ENCODE measurements at places on chromosomes 2 and 18. TPM values are rescaled to one million over a fixed set of nuclear protein-coding genes. Genes with fewer than 3 reads are reported as not detected.

PTMA gene
- 409 TPM for total RNA-seq

NEB gene
- 6.2 TPM for total RNA-seq

LYG2 gene
- total RNA-seq, result not detected

TLX2 gene
- total RNA-seq, result not detected

UPP2 gene
- not detected for total RNA-seq

GCG gene
- total RNA-seq, result not detected

TUBA4B gene
- not detected for total RNA-seq

GAL3ST2 gene
- not detected for total RNA-seq

GEN1 gene
- 2.4 TPM for total RNA-seq

CENPO gene
- 2.9 TPM for total RNA-seq

DNA sequence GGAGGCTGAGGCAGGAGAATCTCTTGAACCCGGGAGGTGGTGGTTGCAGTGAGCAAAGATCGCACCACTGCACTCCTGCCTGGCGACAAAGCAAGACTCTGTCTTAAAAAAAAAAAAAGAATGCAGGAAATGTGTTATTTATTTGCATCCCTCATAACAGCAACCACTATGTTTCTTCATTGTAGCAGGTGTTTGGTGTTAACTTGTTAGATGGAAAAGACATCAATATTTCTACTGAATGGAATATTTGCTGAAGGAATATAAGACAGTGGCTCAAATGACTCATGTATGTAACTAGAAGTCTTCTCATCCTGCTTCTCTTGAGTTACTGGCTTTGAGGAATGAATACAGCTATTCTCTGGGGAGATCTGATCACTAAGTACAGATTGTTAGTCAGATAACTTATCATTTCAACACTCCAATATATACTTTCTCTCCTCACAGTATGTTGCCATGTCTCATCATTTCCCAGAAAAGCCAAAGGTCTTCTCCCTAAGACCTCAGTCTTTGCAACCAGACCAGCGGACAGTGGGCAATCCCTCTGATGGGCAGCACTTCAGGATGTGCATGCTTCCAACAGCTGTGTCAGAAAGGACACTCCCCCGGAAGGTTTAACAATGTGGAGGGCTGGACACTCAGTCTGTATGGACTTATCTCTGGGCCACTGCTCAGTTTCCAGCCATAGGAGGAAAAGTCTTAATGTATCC, 104.4 kb upstream of the STK17B start:
- peaks cover 18% of the 10 kb centered on the region for H3K36me3 ChIP-seq
- H3K27ac ChIP-seq, result no peak overlapping the region
- H3K4me1 ChIP-seq, result peaks cover 28% of the 10 kb centered on the region
- no peak overlapping the region for H3K4me3 ChIP-seq

DNA sequence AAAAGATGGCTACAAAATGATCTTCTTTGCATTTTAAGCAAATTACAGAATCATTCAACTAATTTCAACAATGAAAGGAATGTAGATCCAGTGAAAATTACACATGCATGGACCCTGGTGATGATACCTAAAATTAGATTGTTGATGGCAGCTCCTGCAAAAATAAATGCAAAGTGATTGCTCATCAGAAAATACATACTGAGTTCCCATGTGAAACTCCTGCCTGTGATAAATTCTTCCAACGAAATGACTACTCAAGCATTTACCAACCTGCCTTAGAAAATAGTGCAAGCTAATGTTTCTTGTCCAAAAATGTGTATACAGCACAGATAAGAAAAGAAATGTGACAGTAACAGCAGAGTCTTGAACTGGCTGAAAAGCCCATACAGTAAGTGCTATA, 300.0 kb upstream of the REV1 start:
- no peak overlapping the region for H3K27ac ChIP-seq
- no peaks in the 10 kb centered on the region for H3K27me3 ChIP-seq
- no peaks in the 10 kb centered on the region for H3K4me1 ChIP-seq
- DNase-seq, result no peak
- no peak overlapping the region for H3K4me3 ChIP-seq

DNA sequence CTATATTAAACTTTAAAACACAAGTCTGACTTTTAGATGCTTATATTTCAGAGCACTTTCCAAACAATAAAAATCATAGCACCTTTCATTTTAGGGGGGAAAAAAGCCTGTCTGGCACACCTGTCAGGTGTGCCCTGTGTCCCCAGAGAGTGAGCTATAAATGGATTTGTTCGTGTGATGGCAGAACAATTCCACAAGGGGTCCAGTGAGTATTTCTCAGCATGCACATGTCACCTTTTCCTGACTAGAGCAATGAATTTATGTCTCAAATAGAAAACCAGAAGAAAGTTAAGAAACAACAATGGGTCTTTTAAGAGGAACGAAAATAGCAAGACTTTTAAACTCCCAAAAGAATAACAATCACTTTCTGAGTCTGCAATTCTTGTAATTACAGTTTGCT, 55.9 kb downstream of the ACVR1C start:
- no peak for DNase-seq
- H3K27me3 ChIP-seq, result no peaks in the 10 kb centered on the region
- H3K36me3 ChIP-seq, result no peaks in the 10 kb centered on the region
- H3K4me3 ChIP-seq, result no peak overlapping the region
- H3K4me1 ChIP-seq, result no peaks in the 10 kb centered on the region

DNA sequence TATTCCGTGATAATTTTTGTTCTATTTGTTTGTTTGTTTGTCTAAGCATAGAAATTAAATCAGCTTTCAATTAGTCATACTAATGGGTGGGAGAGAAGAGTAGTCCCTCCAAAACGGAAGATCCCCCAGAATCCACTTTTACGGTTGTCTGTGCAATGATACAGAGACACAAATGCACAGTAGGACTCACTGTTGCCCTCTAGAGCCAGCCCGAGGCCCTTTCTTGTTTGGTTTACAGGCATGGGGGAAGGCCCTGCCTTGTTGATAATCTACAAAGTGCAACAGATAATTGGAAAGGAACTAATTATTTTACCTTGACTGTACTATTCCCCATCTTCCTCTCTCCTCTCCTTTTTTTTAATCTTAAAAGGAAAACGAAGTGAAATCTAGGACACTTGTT, 121.1 kb downstream of the ACOXL start:
- H3K4me1 ChIP-seq, result no peaks in the 10 kb centered on the region
- no peak overlapping the region for H3K27ac ChIP-seq
- DNase-seq, result no peak
- H3K4me3 ChIP-seq, result no peak overlapping the region
- no peaks in the 10 kb centered on the region for H3K36me3 ChIP-seq

GRCh38 chr2:161546635-161547034, 77.6 kb upstream of the SLC4A10 start:
- H3K27me3 ChIP-seq, result no peaks in the 10 kb centered on the region
- H3K4me1 ChIP-seq, result no peaks in the 10 kb centered on the region
- no peak overlapping the region for H3K4me3 ChIP-seq

DNA sequence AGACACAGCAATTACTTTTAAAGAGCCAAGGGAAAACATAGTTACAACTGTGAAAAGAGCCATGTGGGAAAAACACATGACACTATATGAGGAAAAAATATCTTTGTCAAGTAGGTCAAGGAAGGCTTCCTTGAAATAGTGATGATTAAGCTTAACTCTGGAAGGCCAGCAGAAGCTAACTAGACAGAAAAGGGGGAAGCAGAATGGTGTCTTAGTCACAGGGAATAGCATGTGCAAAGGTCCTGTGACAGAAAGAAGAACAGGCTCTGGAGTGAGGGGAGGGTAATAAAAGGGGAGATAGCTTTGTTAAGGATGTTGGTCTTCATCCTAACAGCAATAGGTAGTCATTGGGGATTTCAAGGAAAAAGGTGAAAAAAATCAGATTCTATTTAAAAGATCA, 64.0 kb downstream of the ARHGAP25 start:
- H3K4me1 ChIP-seq, result peaks cover 5% of the 10 kb centered on the region
- no peak for DNase-seq
- H3K4me3 ChIP-seq, result no peak overlapping the region
- peaks cover 14% of the 10 kb centered on the region for H3K36me3 ChIP-seq
- no peaks in the 10 kb centered on the region for H3K27me3 ChIP-seq

GRCh38 chr2:19244460-19245363, 113.7 kb downstream of the OSR1 start:
- no peaks in the 10 kb centered on the region for H3K4me1 ChIP-seq
- no peak overlapping the region for H3K4me3 ChIP-seq
- no peak for DNase-seq
- H3K36me3 ChIP-seq, result no peaks in the 10 kb centered on the region
- H3K27me3 ChIP-seq, result no peaks in the 10 kb centered on the region
- no peak overlapping the region for H3K27ac ChIP-seq

- no peaks in the 10 kb centered on the region for H3K36me3 ChIP-seq
- H3K27me3 ChIP-seq, result no peaks in the 10 kb centered on the region
- H3K4me1 ChIP-seq, result no peaks in the 10 kb centered on the region
- no peak overlapping the region for H3K4me3 ChIP-seq
Observed at GRCh38 chr2:64869126-64869525, 120.1 kb upstream of the SLC1A4 start.

DNA sequence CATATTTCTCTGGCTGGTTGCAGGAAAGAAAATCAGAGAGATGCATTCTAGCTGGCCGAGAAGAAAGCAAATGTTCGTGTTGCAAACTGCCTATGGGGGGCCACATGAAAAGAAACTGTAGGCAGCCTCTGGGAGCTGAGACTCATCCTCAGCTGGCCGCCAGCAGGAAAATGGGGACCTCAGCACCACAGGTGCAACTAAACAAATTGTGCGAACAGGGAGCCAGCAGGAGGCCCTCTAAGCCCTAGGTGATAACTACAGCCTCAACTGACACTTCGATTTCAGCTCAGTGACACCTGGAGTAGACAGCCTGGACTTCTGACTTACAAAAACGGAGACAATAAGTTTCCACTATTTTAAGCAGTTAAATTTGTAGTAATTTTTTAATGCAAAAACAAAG, 107.3 kb downstream of the DTNB start:
- DNase-seq, result no peak
- peaks cover 11% of the 10 kb centered on the region for H3K4me1 ChIP-seq
- no peaks in the 10 kb centered on the region for H3K36me3 ChIP-seq
- no peaks in the 10 kb centered on the region for H3K27me3 ChIP-seq

- H3K36me3 ChIP-seq, result no peaks in the 10 kb centered on the region
- no peaks in the 10 kb centered on the region for H3K27me3 ChIP-seq
- DNase-seq, result no peak
- no peak overlapping the region for H3K27ac ChIP-seq
- H3K4me3 ChIP-seq, result no peak overlapping the region
- H3K4me1 ChIP-seq, result no peaks in the 10 kb centered on the region
Observed at GRCh38 chr2:133139847-133140533, 428.3 kb downstream of the NCKAP5 start.

GRCh38 chr18:52394602-52395001, 54.6 kb downstream of the DCC start:
- H3K36me3 ChIP-seq, result no peaks in the 10 kb centered on the region
- no peak overlapping the region for H3K27ac ChIP-seq
- no peaks in the 10 kb centered on the region for H3K4me1 ChIP-seq
- H3K27me3 ChIP-seq, result no peaks in the 10 kb centered on the region
- DNase-seq, result no peak

DNA sequence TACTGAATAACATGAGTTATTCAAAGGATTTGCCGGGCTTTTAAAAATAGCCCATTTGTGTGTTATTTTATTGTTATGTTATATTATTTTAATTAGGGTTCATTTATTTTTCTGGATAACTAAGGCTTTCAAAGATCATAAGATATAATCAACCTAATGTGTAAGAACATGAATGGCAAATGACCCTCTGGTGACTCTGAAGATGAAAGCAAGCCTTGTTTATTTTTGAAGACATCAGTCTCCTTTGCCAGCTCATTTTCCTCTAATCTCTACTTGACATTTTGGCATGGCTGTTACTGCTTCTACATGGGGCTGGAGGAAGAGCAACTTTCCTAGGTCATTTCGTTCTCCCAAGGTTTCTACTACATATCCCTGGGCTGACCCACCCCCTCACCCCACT, 10.6 kb downstream of the FAP start:
- H3K36me3 ChIP-seq, result no peaks in the 10 kb centered on the region
- no peak for DNase-seq
- H3K27ac ChIP-seq, result no peak overlapping the region
- no peaks in the 10 kb centered on the region for H3K4me1 ChIP-seq
- H3K4me3 ChIP-seq, result no peak overlapping the region
- no peaks in the 10 kb centered on the region for H3K27me3 ChIP-seq

- H3K27me3 ChIP-seq, result no peaks in the 10 kb centered on the region
- H3K4me1 ChIP-seq, result peaks cover 10% of the 10 kb centered on the region
- H3K4me3 ChIP-seq, result no peak overlapping the region
- no peaks in the 10 kb centered on the region for H3K36me3 ChIP-seq
Observed at GRCh38 chr2:106781196-106781595, 104.8 kb downstream of the ST6GAL2 start.

DNA sequence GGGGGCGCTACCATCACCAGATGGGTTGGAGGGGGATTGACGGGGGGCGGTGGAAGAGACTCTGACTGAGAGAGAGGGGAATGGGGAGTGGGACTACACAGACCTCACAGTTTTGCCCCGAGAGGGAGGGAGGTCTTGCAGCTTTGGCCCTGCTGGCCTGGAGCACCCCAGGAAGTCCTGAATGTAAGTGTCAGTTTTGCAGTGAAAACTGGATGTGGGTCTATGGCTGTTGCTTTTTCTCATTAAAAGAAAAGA, 2.4 kb downstream of the TCF7L1 start:
- H3K27ac ChIP-seq, result no peak overlapping the region
- no peak for DNase-seq
- peaks cover 53% of the 10 kb centered on the region for H3K4me1 ChIP-seq

GRCh38 chr2:149470046-149470445, 117.5 kb downstream of the MMADHC start:
- H3K27ac ChIP-seq, result no peak overlapping the region
- H3K27me3 ChIP-seq, result no peaks in the 10 kb centered on the region
- H3K4me1 ChIP-seq, result no peaks in the 10 kb centered on the region
- no peak for DNase-seq
- H3K36me3 ChIP-seq, result no peaks in the 10 kb centered on the region

DNA sequence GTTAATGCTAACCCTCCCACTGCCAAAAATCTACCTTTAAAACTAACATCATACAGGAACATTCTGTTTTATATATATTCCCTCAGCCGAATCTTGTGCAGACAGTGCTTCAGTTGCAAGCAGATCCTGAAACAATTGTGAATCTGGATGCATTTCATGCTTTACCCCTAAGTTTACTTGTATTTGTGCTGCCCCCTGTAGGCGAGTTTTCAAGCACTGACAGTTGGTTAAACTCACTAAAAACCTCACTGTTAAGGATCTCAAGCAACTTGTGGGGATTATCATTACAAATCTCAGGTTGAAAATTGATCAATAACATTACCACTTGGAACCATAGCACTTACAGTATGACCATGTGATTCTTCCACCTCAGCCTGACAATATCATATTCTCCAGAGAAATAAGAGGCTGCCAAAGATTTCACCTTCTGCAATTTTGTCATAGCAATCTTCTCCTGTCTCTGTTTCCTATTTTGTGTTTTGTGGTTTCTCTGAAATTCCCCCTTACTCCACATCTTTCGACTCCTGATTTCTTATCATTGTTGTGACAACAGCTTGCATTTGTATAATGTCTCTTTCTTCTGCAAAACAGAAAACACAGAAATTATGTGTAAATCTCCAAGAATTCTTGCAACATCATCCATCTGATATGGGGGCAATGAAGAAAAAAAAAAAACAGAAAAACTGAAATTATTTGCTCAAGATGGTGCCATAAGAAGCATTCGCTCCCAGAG, 354.6 kb upstream of the SETBP1 start:
- H3K27me3 ChIP-seq, result no peaks in the 10 kb centered on the region
- peak; percentile 54 for DNase-seq
- H3K4me3 ChIP-seq, result no peak overlapping the region
- H3K27ac ChIP-seq, result no peak overlapping the region

GRCh38 chr2:109208071-109208950, 79.3 kb downstream of the SH3RF3 start:
- H3K27ac ChIP-seq, result no peak overlapping the region
- H3K36me3 ChIP-seq, result no peaks in the 10 kb centered on the region
